ENCODE measurements at places on chromosomes 5 and 9. TPM values are rescaled to one million over a fixed set of nuclear protein-coding genes. Genes with fewer than 3 reads are reported as not detected.

GRCh38 chr5:87137283-87137682 is 130.4 kb upstream of the RASA1 start:
- no peak for DNase-seq

DNA sequence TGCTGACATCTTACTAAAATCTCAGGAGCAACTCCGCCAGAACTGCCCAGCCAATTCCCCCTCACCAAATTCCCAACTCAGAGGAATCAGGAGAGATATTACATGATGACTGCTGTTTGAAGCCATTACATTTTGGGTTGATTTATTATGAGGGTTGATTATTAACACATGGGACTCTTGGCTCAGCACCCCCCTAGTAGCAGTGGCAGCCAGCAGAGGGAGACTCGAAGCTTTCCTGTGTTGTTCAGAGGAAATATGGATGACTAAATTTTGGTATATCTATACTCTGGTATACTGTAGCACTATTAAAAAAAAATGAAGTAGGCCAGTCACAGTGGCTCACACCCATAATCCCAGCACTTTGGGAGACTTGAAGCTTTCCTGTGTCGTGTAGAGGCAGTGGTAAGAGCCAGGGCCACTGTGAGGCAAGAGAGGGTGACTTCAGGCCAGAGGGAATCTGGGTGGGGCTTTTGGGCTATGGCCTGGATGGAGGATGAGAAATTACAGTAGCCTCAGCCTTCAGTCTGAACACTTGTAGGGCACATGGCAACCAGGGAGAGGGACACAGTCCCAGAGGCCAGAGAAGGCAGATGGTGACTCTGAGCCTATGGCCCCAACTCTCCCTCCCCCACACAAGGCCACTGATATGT is 111.4 kb downstream of the LHX2 start:
- no peak for DNase-seq

GRCh38 chr5:65978251-65978650 is 51.9 kb downstream of the ERBIN start:
- no peak for DNase-seq

DNA sequence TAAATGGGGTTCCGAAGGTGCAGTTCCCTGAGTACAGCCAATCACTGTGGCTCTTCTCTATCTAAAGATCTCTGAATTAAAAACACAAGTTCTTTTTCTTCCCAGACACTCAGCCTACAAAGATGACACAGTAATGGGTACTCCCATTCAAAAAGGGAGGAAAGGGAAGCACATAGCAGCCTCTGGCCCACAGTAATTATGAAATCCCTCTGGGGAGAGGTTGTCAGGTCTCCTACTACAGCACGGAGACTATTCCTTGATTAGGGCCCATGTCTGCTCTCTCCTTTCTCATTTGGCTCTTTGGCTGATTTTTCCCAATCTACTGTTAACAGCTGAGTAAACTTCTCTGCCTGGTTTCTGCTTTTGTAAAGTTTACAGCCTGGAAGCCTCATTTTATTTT is 62.0 kb upstream of the RANBP3L start:
- DNase-seq = no peak

Gene TAL2
- not detected for total RNA-seq

DNA sequence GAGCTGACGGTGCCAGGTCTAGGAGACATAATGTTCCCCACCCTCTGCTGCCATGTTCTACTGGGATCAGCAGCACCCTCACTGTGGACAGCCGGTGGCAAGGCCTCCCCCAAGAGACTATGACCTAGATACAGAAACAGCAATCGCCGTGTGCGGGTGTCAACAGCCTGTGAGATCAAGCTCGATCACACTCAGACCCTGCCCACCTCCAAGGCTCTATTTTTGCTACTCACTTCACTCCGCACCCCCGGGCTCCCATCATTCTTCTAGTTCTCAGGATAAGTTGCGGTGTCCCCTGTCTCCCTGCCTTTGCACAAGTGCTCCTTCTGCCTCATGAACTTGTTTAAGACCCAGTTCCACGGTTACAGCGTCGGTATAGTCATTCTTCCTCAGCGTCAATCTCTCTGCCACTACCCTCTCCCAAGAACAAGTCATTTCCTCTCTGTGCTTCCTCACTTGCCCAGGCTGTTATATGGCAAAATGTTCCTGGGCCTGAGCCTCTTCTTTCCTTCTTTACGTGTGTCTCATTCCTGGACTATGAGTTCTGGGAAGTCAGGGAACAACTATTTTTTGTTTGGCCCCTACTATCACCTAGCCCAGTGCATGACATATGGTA is 5.4 kb upstream of the DOCK8 start:
- DNase-seq = no peak

Gene INVS
- 22.1 TPM for total RNA-seq

GRCh38 chr9:92992549-92992948 is 45.2 kb downstream of the FGD3 start:
- no peak for DNase-seq

- DNase-seq = no peak
These were observed 88.6 kb upstream of the GAS1 start for GRCh38 chr9:87035879-87036278.

GRCh38 chr5:141951332-141951781 is 6.6 kb downstream of the PCDH12 start:
- DNase-seq = no peak

GRCh38 chr5:124738681-124739633 is 7.5 kb downstream of the ZNF608 start:
- no peak for DNase-seq

DNA sequence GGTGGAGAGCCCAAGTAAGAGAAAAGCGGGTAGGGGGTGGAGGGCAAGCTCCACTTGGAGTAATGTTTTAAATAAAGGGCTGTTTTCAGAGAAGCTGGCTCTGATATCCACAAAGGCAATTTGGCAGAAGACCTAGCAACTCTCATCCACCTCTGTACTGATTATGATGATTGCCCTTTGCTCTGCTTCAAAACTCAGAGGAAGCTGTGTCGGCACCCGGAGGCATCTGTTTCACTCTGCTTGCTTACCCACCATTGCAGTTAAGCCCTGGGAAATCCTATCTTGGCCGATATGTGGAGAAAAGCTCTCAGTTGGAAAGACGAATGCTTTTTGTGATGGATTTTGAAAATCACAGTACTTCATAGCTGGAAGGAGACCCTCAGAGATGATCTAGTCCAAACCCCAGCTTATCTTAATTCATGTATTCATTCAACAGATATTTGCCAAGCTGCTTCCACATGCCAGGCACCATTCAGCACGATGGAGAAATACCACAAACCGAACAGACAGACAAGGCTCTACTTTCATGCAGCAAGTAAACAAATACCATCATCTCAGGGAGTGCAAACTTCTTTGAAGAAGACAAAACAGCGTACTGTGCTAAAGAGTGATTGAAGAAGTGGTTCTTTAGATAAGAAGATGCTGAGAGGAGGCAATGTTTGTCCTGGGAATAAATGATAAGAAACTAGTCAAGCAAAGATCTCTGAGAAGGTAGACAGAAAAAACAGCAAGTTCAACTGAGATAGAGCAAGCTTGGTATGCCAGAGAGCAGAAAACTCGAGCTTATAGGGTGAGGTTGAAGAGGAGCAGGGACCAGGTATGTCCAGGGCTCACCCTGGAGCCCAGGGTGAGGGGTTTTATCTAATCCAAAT is 140.4 kb upstream of the SPDL1 start:
- no peak for DNase-seq

- DNase-seq = no peak
These were observed 208.6 kb upstream of the GDNF start for GRCh38 chr5:38048400-38048799.

DNA sequence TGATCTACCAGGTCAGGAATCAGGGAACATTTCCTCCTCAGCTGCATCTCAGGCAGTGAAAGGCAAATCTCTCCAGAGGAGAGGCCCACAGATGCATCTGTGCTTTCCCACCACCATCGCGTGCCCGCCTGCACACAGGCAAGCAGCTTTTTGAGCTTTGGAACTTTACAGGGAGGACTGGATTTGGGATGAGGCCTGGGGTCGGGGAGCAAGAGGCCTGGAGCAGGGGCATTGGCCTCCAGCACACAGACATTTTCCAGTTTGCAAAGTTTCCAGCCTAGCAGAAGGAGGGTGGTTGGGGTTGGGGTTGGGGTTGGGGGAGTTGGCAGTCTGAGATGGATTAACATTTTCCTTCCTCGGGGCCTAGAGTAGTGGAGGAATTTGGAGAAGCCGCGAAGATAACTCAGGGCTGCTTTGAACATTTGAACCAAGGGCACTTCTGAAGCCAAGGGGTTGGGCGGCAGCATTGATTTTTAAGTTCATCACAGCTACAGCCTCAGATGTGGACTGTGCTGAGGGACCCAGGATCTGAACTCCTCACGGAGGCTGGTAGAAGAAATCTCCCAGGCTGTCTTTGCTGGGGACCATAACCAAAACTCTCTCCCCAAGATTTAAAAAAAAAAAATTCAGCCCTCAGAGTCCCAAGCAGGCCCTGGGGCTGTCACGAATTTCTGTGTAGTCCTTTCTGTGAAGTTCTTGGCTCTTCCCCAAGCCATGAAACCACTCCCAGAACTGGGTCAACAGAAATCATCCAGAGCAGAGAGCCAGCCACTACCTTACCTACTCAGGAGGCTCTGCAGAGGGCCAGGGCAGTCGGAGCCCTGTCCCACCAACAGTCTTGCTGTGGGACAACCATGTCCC is 25.6 kb downstream of the C5orf15 start:
- DNase-seq = no peak

DNA sequence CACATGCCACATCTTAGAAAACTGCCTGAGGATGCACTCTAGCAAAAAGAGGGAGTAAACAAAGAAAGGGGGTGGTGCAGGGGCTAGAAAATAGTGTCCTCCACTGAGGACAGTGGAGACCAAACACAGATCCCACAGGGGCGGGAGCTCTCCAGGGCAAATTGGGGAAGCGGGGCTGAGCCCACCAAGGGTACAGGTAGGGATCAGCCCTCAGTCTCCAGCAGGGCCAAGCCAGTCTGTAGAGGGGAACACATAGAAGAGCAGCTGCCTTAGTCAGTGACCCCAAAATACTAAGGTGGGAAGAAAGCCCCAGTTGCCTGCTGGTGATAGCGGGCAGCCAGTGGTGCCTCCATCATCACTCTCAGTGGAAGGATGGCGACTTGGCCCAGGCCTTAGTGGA is 134.0 kb downstream of the ATPSCKMT start:
- DNase-seq = no peak

GRCh38 chr5:6788439-6788838 is 75.2 kb downstream of the TENT4A start:
- DNase-seq = no peak

GRCh38 chr9:38408719-38409118 is 15.5 kb downstream of the IGFBPL1 start:
- no peak for DNase-seq

- no peak for DNase-seq
These were observed 5.0 kb downstream of the PDE6A start for GRCh38 chr5:149939546-149939945.

DNA sequence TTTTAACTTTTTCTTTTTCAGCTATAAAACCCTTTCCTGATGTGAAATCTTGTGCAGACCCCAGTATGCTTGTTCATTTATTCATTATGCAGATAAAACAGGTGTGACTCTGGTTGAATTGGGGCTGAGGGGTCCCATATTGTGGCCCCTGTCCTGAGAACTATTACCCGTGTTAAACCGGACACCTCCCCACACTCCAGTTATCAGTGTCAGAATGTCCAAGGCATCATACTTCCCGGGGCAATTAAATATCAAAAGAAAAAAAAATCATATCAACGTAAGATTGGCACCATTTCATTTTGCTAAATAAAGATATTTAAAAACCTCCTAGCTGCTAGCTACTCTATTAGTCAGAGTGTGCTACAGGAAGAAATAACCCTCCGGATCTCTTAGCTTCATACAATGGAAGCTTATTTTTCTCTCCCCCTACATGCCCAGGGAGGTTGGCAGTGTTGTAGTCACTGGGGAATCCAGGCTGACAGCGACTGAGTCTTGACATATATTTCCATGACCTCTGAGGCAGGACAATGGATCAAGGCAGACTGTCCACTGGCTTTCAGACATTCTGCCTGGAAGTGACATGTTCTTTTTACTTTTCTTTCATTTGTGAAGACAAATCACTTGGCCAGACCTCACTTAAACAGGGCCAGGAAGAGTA is 170.0 kb downstream of the SEC61B start:
- DNase-seq = no peak

Gene PCDHGB6
- 7.2 TPM for total RNA-seq

GRCh38 chr5:143826951-143827444 is 15.0 kb downstream of the HMHB1 start:
- no peak for DNase-seq

DNA sequence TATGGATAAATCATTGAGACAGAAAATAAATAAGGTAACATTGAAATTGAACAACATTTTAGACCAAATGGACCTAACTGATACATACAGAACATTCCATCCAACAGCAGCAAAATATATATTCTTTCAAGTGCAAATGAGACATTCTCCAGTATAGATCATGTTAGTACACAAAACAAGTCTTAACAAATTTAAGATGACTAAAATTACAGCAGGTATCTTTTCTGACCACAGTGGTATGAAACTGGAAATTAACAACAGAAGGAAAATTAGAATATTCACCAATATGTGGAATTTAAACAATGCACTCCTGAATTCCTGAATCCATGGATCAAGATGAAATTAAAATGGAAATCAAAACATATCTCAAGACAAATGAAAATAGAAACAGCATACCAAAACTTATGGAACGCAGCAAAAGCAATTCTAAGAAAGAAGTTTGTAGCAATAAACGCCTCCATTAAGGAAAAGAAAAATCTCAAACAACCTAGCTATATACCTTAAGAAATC is 115.6 kb downstream of the ADAMTS12 start:
- no peak for DNase-seq

Gene F12
- total RNA-seq = 3.0 TPM

DNA sequence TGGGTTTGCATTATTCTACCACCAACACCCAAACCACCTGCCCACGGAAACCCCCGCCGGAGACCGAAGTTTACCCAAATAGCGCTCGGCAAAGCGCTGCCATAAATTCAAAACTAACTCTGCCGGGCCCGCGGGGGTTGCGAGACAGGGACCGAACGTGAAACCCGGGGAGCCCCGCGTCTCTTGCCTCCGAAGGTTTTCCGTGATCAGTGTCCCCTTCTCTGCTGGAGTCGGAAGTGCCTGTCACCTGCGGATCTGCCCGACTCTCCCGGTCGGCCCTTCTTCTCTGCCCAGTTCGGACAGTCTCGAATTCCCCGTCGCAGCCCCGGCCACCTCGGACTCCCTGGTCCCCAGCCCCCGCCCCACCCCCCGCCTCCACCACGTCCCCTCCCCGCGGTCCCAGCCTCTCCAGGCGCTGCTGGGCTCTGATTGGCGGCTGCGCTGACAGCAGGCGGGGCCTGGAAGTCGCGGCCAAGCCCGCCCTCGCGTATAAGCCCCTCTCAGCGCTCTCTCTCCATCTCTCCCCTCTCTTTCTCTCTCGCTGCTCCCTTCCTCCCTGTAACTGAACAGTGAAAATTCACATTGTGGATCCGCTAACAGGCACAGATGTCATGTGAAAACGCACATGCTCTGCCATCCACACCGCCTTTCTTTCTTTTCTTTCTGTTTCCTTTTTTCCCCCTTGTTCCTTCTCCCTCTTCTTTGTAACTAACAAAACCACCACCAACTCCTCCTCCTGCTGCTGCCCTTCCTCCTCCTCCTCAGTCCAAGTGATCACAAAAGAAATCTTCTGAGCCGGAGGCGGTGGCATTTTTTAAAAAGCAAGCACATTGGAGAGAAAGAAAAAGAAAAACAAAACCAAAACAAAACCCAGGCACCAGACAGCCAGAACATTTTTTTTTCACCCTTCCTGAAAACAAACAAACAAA is at the start of gene RORB:
Gene RORB, plus strand, starts transcription at position 517 of the 929 bp plus-strand sequence. CDS start 642 bp downstream, outside the sequence.
- no peak for DNase-seq

Gene UGT3A2
- total RNA-seq = not detected
